AG09309 (cell line): ENCODE measurements at places on chromosomes 3 and 15.

DNA sequence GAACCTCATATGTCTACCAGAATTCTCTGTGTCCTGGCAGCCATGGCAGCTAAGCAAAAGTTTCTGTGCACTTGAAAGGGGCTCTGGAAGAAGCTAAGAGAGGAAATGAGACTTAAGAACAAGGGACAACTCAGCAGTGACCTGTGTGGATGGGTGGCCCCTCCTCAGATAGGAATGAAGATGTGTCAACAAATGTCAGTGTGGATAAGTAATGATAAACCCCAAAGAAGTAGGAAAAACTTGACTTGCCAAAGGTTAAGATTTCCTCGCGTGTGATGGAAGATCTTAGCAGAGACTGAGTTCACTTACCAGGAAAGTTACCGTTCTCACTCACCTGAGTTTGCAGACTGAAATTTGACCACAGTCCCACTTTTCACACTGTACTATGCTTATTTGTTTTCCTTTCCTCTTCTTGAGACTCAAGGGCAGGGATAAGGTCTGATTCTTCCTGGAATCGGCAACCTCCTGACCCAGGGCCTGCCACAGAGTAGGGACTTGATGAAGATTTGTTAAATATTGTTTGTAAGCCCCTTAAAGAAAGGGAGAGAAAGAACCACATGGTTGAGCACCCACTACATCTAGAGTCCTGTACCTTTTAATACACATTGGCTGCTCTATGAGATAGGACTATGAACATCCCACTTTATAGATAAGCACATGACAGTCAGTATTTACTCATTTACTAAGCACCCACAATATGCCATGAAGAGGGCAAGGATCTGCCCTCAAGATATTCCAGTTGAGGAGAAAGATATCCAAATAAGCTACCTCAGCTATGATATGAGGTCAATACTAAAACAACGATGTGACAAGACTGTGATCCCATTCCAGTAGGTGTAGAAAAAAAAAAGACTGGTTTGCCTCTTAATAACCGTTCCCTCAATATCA, 7.3 kb upstream of the HRH1 start:
- no peak for DNase-seq

- no peak for DNase-seq
These were observed 56.0 kb upstream of the MME start for GRCh38 chr3:155024006-155024638.

DNA sequence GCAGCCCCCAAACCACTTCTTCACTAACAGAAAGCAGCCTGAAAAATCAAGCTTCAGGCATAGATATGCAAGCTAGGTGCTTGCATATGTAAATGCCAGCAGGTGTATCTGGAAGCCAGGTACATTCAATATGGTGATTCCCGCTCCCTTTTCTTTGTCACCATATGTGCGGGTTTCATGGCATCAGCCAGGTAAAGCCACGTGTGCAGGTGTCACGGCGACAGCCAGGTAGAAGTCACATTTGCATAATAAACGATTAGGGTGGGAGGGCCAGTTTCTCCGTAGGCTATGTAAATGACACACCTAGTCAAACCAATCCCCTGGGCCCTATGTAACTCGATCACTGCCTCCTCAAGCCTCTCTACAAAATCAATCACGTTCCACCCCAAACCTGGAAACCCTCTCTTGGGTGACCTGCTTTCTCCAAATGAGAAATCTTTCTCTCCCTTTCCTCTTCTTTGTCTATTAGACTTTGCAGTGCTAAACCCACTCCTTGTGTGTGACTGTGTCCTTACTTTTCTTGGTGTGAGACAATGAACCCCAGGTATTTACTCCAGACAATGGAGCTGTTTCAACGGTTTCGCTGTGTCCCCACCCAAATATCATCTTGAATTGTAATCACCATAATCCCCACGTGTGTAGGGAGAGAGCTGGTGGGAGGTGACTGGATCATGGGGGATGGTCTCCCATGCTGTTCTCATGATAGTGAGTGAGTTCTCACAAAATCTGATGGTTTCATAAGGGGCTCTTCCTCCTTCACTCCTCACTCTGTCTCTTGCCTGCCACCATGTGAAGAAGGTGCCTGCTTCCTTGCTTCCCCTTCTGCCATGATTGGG, 44.6 kb downstream of the ONECUT1 start:
- no peak for DNase-seq

GRCh38 chr3:146250449-146251382, at the start of gene PLSCR4:
Gene PLSCR4 (minus strand): TSS chr3:146251105. CDS start chr3:146222071, 29,034 bp downstream.
- DNase-seq: no peak

GRCh38 chr15:51697163-51697562, 15.9 kb downstream of the SCG3 start:
- DNase-seq: no peak

DNA sequence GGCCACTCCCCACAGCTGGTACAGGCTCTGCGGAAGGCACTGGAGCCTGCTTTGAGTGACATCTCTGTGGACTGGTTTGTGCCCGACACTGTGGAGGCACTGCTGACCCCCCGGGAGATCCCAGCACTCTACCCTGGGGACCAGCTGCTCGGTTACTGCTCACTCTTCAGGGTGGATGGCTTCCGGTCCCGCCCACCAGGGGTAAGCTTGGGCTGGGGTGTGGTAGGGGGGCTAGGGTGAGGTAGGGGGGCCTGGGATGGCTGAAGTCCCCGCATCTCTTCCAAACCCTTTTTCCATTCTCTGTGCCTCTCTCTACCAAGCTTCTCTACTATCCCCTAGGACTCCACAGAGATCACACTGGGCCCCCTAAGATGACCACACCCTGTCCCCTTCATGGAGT, 7.8 kb downstream of the VWA5B2 start:
- no peak for DNase-seq

GRCh38 chr15:66040211-66040892, 171.1 kb downstream of the RAB11A start:
- DNase-seq: no peak

GRCh38 chr3:57003676-57004075, 56.8 kb upstream of the SPATA12 start:
- DNase-seq: no peak

GRCh38 chr3:31408720-31409119, 124.0 kb upstream of the STT3B start:
- no peak for DNase-seq

DNA sequence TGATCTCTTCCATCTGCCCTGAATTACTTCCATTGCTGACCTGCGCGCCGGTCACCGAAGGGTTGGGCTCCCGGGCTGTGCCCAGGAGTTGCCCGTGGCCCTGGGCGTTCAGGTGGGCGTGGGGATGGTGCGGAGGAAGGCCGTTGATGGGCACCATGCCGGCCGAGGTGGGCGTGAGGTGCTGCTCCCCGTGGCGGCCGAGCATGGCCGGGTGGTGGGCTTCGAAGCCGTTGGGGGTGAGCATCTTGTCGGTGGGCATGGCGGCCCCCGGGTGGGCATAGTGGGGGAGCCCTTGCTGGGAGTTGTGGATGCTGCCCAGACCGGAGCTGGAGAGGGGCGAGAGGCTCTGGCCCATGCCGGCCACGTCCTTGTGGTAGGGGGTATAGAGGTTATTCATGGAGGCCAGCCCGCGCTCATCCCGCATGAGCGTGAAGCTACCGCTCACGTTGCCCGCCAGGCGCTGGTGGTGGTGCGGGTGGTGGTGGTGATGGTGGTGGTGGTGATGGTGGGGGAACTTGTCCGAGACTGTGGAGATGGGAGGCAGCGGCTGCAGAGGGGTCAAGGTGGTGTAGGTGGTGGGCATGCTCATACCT, 1.0 kb downstream of the ONECUT1 start:
- DNase-seq: no peak

GRCh38 chr3:131494706-131495105, 8.1 kb downstream of the MRPL3 start:
- no peak for DNase-seq

DNA sequence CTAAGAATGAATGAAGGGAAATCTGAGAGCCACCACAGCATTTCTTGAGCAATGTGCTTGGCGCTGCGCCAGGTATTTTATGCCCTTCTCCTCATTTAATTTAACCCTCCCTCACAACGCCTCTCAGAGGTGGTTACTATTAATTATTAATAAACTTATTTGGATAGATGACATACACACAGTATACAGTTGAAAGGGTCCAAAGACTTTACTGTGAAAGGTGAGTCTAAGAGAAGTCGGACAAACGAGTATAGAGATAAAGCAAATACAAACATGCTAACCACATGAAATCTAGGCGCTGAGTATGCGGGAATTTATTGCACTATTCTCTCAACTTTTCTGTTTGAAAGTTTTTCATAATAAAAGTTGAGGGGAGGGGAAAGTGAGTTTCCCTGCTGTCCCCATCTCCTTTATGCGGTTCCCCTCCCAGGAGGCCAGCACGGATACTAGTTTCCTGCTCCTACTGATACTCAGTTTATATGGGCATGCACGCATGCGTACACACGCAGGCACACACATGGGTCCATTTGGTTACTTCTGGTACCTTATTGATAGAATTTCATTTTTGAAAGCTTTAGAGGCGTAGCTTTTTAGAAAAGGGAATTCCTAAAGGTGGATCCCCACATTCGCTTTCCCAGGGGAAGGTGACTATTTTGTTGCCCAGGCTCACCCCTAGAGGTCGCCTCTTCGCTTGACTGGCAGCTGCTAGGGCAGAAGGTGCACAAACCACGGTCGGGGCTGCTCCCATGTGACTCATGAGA, 28.5 kb upstream of the KCTD6 start:
- peak; percentile 59 for DNase-seq

GRCh38 chr15:83077491-83078230, 10.6 kb upstream of the BTBD1 start:
- DNase-seq: no peak

GRCh38 chr3:124577494-124578167, 152.6 kb upstream of the UMPS start:
- no peak for DNase-seq

GRCh38 chr3:126946405-126946804, 36.5 kb upstream of the PLXNA1 start:
- no peak for DNase-seq

DNA sequence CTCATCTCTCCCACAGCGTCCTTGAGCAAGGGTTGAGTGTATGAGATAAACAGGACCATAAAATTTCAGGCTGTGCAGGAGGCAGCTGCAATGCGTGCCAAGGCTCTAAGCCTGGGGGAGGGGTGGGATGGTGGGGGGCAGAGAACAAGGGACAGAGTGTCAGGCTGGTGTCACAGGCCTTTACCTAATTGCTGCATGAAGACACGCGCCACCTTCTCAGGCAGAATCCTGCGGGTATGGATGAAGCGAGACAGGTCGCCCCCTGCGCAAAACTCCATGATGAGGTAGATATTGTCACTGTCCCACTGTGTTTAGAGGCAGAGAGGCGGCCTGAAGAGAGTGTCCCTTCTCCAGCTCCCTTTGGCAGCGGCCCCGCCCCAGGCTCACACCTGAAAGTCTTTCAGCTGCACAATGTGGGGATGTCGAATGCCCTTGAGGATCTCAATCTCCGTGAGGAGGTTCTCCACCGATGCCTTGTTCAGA, 1.0 kb downstream of the ULK3 start:
- DNase-seq: no peak

DNA sequence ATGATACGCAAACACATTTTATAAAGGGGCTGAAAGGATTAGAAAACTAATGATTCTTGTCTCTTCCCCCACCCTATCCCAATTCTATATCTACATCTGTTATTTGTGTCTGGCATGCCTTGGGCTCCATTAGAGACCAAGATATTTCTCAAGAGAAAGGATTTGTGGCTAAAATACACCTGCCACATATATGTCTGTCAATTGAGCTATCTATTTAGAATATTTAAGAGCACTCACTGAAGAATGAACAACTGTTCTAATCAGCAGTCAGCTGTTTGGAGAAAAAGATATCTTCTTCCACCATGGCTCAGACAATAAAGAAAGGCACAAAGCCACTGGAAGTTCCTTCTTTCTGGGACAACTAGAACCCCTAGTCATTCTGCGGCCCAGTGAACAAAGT, 61.7 kb upstream of the LRRN1 start:
- no peak for DNase-seq

DNA sequence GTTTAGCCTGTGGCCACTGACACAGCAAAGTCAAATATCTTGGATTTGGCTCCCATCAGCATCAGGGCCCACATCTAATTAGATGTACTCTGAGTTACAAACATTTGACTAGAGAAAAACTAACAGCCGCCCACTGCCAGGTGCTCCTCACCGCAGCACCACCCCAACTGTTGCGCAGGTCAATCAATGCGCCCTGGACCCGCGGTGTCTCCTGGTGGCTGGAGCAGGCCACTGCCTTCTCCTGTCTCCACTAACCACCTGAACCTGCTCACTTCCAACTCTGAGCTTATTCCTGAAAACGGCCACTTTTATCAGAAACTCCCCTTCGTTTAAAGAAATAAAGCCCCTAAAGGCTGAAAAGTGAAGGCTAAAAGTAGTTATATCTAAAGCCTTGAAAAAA, 4.3 kb downstream of the RIOX2 start:
- DNase-seq: no peak

GRCh38 chr3:86056032-86056431, 934.9 kb downstream of the VGLL3 start:
- DNase-seq: no peak

DNA sequence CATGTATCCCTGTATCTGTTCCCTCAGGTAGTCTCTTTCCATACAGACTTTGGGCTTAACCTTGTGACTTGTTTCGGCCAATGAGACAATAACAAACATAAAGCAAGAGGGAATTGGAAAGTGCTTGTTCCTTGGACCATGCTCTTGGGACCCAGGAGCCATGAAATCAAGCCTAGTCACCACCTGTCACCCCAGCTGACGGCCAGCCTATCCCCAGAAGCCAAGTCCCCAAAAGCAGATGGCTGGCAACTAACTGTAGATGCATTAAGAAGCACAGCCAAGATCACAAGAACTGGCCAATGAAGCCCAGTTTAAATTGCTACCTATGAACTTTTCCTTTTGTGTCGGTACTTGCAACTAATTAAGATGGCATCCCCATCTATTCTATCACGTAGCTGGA, 822.0 kb downstream of the CADM2 start:
- no peak for DNase-seq

- DNase-seq: no peak
These were observed 328.5 kb downstream of the NAALADL2 start for GRCh38 chr3:175187586-175187985.

- no peak for DNase-seq
These were observed 1.5 kb downstream of the MEGF11 start for GRCh38 chr15:66251790-66252684.

GRCh38 chr3:184377374-184377773, 633 bp downstream of the THPO start:
- no peak for DNase-seq

GRCh38 chr15:55290528-55291057, 980 bp upstream of the RAB27A start:
- DNase-seq: no peak

DNA sequence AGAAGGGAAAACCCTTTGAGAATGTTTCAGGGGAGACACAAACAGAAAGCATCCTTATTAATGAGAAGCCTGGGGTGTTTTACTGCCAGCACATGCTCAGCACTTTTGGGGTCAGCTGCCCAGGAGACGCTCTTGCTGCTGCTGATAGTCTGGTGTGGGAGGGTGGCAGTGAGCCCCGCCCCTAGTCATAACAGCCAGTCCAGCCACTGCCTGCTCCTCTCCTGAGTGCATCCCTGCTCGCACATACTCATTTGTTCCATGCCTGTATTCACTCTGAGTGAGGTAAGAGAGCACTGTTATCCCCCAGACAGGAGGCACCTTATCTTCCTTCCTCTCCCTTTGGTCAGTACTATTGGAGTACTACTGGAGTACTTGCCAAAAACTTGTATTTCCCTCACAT, 101.3 kb downstream of the ETFA start:
- DNase-seq: no peak

GRCh38 chr3:13114811-13115575, 41.8 kb upstream of the IQSEC1 start:
- DNase-seq: no peak

GRCh38 chr3:126568776-126569342, 10.1 kb upstream of the C3orf22 start:
- no peak for DNase-seq

GRCh38 chr15:52677593-52678467, 1.4 kb downstream of the ATOSA start:
- no peak for DNase-seq
